ENCODE measurements at places on chromosomes 2 and 18. TPM values are rescaled to one million over a fixed set of nuclear protein-coding genes. Genes with fewer than 3 reads are reported as not detected.

LTBP1 gene
- total RNA-seq: 573 TPM

CYRIA gene
- 12.8 TPM for total RNA-seq

EVX2 gene
- total RNA-seq: not detected

SLC19A3 gene
- total RNA-seq: 5.1 TPM

RASGRP3 gene
- total RNA-seq: 12.8 TPM

ZNF514 gene
- total RNA-seq: 30.7 TPM

TWIST2 gene
- 12.9 TPM for total RNA-seq

PROKR1 gene
- total RNA-seq: not detected

MYO3B gene
- total RNA-seq: not detected

RNASEH1 gene
- 19.9 TPM for total RNA-seq

EGR4 gene
- total RNA-seq: not detected

KATNAL2 gene
- total RNA-seq: 1.8 TPM

UGT1A8 gene
- not detected for total RNA-seq

GIGYF2 gene
- 100 TPM for total RNA-seq

Data from aorta (tissue), 5 donors.